ENCODE measurements at places on chromosomes 1 and 21. TPM values are rescaled to one million over a fixed set of nuclear protein-coding genes. Genes with fewer than 3 reads are reported as not detected.
A peak's percentile ranks its signal among the peaks of the same experiment; 100 is the strongest.

The TRABD2B gene
- not detected for total RNA-seq

The CAMK1G gene
- not detected for total RNA-seq

The TLR5 gene
- 0.28 TPM for total RNA-seq

DNA sequence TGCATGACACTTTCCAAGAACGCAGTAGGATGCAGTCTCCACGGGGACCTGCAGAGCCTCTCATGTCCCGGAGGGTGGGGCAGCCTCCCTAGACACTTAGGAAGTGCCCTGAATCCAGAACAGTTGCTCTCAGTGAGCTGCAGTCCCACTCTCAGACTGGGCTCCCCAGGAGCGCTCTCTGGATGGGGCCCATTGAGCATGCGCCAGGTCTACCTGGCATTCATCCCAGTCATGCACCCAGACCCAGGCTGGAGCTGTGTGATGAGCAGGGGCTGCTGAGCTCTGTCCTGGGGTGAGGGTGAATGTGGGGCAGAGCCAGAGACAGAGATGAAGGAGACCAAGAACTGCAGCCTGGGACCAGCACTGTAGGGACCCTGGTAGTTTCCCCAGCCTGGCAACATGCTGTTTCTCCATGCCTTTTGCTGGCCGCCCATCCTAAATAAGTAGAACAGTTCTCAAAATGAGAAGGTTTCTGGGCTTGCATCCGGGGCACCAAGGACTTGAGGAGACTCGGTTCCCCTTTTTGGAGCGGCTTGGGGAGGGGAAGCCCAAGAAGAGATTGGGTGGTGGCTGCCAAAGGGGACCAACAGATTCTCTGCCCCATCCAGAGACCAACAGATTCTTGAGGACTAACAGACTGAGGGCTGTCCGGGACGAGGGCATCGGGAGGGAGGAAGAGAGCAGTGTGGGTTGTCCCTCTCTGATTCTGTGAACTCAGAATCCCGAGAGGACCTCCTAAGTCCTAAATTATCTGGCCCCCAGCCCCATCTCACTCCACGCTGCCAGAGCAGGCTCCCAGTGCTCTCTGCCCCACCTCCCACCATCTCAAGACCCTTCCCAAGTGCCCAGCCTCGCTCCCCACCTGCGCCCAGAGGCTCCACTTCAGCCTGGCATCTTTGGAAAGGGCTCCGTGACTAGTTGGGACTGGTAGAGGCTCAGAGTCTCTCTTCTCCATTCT lies 1.0 kb upstream of the PGLYRP4 start:
- DNase-seq, result no peak
- peaks cover 28% of the 10 kb centered on the region for H3K27me3 ChIP-seq
- H3K36me3 ChIP-seq, result no peaks in the 10 kb centered on the region
- H3K4me1 ChIP-seq, result peaks cover 20% of the 10 kb centered on the region
- H3K27ac ChIP-seq, result no peak overlapping the region
- H3K4me3 ChIP-seq, result no peak overlapping the region

DNA sequence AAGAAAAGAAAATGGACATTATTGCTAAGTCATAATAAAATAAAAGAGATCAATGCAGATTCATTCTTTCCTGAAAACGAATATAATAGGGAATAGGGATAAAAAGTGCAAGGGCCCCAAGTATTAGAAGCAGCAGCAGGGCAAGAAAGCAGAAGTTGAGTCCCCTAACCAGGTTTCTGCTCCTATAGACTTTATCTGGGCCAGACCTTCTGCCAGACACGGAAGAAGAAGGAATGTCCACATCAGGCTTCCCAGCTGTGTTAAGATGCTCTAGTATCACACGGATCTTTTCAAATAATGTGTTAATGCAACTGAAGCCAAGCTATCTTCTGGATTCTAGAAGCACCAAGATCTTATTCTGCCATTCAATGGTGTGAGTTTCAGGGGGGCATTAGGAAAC lies 26.9 kb downstream of the CD244 start:
- peak overlapping the region; percentile 25 for H3K4me3 ChIP-seq
- no peaks in the 10 kb centered on the region for H3K27me3 ChIP-seq
- H3K36me3 ChIP-seq, result peaks cover 5% of the 10 kb centered on the region
- H3K4me1 ChIP-seq, result peaks cover 56% of the 10 kb centered on the region

DNA sequence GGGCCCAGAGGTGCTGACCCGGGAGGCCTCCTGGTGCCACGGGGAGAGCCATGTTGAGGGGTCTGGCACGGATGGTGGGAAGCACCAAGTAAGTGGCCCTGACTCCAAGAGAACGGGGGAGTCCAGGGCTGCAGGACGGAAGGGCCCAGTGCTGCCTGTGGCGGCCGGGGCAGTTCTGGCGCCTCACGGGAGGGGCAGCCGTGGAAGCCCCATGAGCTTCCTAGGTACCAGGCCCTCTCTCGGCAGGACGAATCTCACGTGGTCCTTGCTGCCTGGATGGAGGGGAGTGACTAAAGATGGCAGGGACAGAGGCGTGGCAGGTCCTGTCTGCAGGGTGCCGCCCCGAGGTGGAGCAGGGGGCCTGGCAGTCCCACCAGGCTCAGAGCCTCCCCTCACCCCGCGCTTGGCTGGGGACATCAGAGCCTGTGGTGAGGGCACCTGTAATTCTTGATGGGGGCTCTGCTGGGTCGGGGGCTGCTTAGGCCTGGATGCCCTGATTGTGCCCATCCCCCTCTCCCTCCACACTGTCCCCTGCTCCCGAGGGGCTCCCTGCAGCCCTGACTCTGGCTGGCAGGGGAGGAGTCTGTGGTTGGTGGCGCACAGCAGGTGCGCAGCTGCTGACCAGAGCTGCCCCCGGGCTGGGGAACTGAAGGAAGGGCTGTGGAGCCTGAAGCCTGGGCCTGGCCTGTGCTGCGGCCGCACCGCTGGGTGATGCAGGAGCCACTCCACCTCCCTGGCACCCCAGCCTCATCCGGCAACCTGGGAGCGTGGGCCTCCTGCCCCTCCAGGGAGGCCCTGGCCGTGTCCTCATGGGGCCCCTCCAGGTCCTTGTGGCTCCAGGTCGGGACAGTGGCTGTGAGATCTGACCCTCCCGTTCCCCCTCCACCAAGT lies 31.4 kb downstream of the POFUT2 start:
- H3K4me1 ChIP-seq, result peaks cover 13% of the 10 kb centered on the region
- peak overlapping the region; percentile 80 for H3K27ac ChIP-seq
- H3K4me3 ChIP-seq, result peak overlapping the region; percentile 61
- peaks cover 23% of the 10 kb centered on the region for H3K27me3 ChIP-seq

All from activated naive CD8-positive, alpha-beta T cell treated with anti-CD3 and anti-CD28 coated beads, Interleukin-2, amount 10 ng/mL, durations not matched to agents 7 days and 5 days (primary cell).